ENCODE measurements at places on chromosomes 5 and 9. TPM values are rescaled to one million over a fixed set of nuclear protein-coding genes. Genes with fewer than 3 reads are reported as not detected.

The ZNF484 gene
- 7.0 TPM for total RNA-seq

GRCh38 chr9:93587651-93588347 is 11.4 kb downstream of the PHF2 start:
- no peaks in the 10 kb centered on the region for H3K27me3 ChIP-seq
- DNase-seq, result no peak
- H3K27ac ChIP-seq, result no peak overlapping the region
- peaks cover 46% of the 10 kb centered on the region for H3K4me1 ChIP-seq
- no peak overlapping the region for H3K4me3 ChIP-seq

The IL13 gene
- not detected for total RNA-seq

DNA sequence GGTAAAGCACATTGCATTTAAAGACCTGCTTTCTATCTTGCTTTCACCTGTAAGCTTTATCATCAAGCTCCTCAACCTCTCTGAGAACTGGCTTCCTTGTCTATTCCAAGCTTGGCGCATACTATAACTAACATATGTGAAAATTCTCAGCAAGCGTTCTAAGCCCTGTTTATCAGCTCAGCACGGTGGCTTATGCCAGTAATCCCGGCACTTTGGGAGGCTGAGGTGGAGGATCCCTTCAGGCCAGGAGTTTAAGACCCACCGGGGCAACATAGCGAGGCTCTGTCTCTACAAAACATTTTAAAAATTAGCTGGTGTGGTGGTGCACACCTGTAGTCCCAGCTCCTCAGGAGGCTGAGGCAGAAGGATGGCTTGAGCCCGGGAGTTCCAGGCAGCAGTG is 1.6 kb upstream of the ATP6V0E1 start:
- no peaks in the 10 kb centered on the region for H3K27me3 ChIP-seq
- H3K27ac ChIP-seq, result no peak overlapping the region
- DNase-seq, result no peak
- peaks cover 35% of the 10 kb centered on the region for H3K4me1 ChIP-seq
- no peak overlapping the region for H3K4me3 ChIP-seq
- H3K36me3 ChIP-seq, result no peaks in the 10 kb centered on the region

DNA sequence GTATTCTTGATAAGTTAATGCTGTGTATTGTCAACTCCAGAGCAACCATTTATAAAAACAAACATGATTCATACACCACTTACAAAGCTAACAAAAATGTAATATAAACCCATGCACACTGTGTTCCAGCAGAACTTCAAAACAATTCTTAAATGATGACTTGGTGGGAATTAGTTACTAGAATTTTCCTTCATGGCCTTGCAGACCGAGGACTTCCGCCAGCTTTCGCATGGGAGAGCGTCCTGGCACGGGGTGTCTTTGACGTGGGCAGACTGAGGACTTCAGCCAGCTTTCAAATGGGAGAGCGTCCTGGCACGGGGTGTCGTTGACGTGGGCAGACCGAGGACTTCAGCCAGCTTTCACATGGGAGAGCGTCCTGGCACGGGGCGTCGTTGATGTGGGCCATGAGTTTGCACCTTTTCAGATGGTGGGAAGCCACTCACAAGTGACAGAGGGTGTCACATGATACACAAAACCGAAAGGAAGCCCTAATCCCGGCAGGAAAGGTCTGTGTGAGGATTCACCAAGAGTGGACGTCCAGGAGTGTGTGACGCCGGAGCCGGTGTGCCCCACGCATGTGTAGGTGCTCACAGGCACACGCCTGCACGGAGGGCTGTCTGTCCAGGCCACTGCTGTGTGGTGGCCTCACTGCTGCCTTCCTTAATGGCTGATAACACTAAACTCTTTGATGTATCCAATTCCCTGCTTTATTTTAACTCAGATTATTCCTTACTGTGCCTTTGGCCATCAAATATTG is 211.3 kb upstream of the IRX4 start:
- H3K27ac ChIP-seq, result no peak overlapping the region
- H3K4me1 ChIP-seq, result no peaks in the 10 kb centered on the region
- no peak overlapping the region for H3K4me3 ChIP-seq
- DNase-seq, result no peak

- no peaks in the 10 kb centered on the region for H3K4me1 ChIP-seq
- no peak overlapping the region for H3K4me3 ChIP-seq
- H3K36me3 ChIP-seq, result no peaks in the 10 kb centered on the region
- H3K27ac ChIP-seq, result no peak overlapping the region
Observed at GRCh38 chr5:23579566-23579965, 72.2 kb downstream of the PRDM9 start.

DNA sequence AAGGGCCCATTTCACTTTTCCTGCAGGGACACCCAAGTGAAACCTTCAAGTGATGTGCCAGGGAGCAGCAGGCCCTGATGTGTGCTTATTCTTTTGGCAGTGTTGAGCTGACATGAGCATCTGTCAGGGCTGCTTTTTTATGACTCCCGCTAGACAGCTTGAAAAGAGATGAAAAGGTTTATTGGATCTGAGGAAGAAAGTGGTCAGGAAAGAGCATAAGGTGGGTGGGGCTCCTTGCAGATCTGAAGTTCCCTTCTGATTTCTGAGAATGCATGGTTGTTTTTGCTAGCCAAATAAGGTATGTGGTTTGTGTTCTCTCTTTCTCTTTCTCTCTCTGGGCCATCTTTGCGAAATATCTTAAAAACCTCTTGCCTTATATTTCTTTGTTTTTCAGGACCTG is 316.1 kb downstream of the DMRT2 start:
- no peaks in the 10 kb centered on the region for H3K27me3 ChIP-seq
- no peak overlapping the region for H3K27ac ChIP-seq
- H3K36me3 ChIP-seq, result no peaks in the 10 kb centered on the region
- DNase-seq, result no peak
- no peak overlapping the region for H3K4me3 ChIP-seq

GRCh38 chr5:83549674-83550073 is 78.1 kb downstream of the VCAN start:
- no peak for DNase-seq
- H3K36me3 ChIP-seq, result peaks cover 43% of the 10 kb centered on the region
- H3K4me1 ChIP-seq, result no peaks in the 10 kb centered on the region
- no peak overlapping the region for H3K4me3 ChIP-seq
- no peaks in the 10 kb centered on the region for H3K27me3 ChIP-seq
- no peak overlapping the region for H3K27ac ChIP-seq

DNA sequence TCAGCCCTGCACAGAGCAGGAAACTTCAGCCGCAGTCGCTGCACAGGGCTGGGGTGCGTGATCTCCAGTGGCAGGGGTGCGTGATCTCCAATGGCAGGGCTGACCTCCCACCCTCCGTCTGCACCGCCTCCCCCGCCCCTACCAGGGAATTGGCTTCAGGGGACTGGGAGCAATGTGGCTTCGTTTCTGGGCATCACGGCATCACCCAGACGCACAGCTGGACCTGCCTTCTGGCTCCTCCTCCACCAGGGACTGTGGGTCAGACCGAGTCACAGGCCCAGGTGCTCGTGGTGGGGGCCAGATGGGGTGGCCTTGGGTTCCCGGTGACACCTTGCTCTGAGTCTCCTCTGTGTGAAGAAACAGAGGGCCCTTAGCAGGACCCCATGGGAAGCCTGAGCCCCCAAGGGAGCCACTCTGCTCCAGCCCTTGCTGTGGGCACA is 51.1 kb downstream of the AHRR start:
- H3K36me3 ChIP-seq, result no peaks in the 10 kb centered on the region
- peaks cover 17% of the 10 kb centered on the region for H3K27me3 ChIP-seq
- H3K27ac ChIP-seq, result no peak overlapping the region
- no peaks in the 10 kb centered on the region for H3K4me1 ChIP-seq
- no peak for DNase-seq

- no peak overlapping the region for H3K27ac ChIP-seq
- no peaks in the 10 kb centered on the region for H3K27me3 ChIP-seq
- no peak overlapping the region for H3K4me3 ChIP-seq
- no peaks in the 10 kb centered on the region for H3K36me3 ChIP-seq
- DNase-seq, result no peak
Observed at GRCh38 chr5:172439785-172440477, 14.4 kb downstream of the SH3PXD2B start.

DNA sequence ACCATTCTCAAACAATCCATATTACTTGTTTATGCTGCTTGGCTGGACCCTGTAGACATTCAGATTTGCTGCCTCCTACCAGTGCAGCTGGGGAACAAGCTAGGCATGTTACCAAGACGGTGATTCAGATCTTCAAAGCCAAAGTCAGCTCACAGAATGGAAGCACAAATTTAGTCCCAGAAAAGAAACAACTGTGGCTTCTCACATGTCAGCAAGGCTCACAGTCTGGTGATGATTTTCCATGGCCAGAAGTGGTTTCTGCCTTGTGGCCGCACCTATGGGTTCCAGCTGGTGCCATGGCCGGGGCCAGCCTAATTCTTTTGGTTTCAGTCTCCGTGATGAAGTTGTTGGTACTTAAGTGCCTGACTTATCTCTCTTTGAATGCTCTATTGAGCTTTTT is 182.2 kb downstream of the TMC1 start:
- no peak overlapping the region for H3K27ac ChIP-seq
- no peaks in the 10 kb centered on the region for H3K36me3 ChIP-seq
- DNase-seq, result no peak
- no peaks in the 10 kb centered on the region for H3K4me1 ChIP-seq

DNA sequence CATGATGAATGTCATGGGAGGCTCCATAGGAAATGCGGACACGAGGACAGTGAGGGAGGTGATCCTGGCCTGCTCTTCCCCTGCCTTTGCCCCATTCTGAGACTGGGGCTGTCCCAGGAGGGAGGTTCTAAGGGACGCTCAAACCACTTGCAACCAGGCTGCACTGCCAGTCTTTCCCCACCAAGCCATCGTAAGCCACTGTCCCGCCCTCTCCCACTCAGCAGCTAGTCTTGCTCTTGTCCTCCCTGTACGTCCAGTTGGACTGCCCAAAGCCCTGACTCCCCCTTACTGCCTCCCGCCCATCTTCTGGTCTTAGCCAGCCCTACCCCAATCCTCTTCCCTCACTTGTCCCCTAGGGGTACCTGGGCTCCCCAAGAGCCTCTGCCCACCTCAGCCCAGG is 115.7 kb downstream of the FSTL4 start:
- H3K36me3 ChIP-seq, result no peaks in the 10 kb centered on the region
- no peak overlapping the region for H3K4me3 ChIP-seq
- H3K27ac ChIP-seq, result no peak overlapping the region
- no peak for DNase-seq
- H3K27me3 ChIP-seq, result no peaks in the 10 kb centered on the region

- H3K4me1 ChIP-seq, result peaks cover 4% of the 10 kb centered on the region
- no peak overlapping the region for H3K4me3 ChIP-seq
- no peak for DNase-seq
- H3K27me3 ChIP-seq, result no peaks in the 10 kb centered on the region
- H3K27ac ChIP-seq, result no peak overlapping the region
Observed at GRCh38 chr5:31225118-31225517, 31.6 kb downstream of the CDH6 start.

DNA sequence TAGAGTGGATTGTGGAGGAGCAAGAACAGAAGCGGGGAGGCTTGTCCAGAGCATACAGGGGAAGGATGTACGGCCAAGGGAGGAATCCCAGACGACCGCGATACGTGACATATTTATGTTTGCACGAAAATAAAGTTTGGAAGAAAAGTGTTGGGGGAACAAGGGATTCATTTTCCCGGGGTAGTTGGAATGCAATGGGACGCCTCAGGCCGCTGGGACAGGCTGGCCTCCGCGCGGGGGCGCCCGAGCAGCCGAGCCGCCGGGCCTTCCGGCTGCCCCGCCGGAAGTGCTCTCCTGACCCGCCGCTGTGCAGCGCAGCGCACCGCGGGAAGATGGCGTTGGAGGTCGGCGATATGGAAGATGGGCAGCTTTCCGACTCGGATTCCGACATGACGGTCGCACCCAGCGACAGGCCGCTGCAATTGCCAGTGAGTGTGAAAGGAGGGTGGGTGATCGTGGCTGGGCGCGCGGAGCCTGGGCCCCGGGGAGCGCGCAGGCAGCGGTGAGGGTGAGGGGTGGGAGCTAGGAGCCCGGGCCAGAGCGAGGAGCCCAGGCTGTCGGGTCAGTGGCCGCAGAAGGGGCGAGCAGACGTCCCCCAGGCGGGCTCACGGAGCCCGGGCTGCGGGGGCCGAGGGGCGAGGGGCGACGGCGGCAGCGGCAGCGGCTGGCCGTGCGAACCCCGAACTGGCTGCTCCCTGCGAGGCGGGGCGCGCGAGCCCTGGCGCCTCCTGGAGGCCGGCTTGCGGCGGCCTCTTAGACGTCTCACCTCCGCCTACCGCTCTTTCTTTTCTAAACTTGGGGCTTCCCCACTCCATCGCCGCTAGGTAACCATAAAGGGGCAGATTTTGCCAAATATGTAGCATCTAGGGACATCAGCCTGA is at the start of gene PHAX:
PHAX (plus strand) TSS at position 317 of the 881 bp plus-strand sequence; CDS start at position 333, 16 bp downstream.
- H3K27me3 ChIP-seq, result no peaks in the 10 kb centered on the region
- peak within 1 kb of the TSS; percentile 88 for H3K27ac ChIP-seq
- H3K4me3 ChIP-seq, result peak within 1 kb of the TSS; percentile 85
- peak; percentile 76 for DNase-seq
- H3K36me3 ChIP-seq, result no peaks in the 10 kb centered on the region

GRCh38 chr5:126461838-126462237 is 38.6 kb downstream of the GRAMD2B start:
- H3K27me3 ChIP-seq, result no peaks in the 10 kb centered on the region
- H3K27ac ChIP-seq, result peak overlapping the region; percentile 13
- DNase-seq, result no peak
- H3K4me1 ChIP-seq, result no peaks in the 10 kb centered on the region

The TLX3 gene
- not detected for total RNA-seq
